NCI-H226 (cell line): ENCODE measurements at places on chromosomes 7 and 10.

DNA sequence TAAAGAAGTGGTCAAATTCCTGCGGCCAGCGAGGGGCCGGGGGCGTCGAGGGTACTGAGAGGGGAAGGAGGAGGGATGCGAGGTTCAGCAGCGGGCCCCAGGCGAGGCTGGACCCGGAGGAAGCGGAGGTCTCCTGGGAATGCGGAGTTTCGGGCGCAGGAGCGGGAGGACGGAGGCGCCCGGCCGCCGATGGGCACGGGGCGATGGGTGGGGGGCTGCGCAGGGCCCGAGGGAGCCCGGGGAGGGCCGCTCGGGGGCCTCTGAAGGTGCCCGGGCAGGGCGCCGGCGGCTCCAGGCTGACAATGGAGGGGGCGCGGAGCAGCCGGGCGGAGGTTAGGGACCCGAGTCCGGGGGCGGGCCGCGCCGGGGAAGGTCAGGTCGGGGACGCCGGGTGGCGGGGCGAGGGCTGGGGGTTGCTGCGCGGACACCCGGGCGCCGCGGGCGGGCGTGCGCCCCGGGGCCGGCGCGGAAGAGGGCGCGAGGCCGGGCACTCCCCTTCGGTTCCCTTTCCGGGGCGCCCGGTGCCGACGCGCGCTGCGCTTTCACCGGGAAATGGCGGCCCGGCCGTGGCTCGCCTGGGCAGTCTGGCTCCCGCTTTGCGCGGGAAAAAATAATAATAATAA, 683 bp downstream of the MACROH2A2 start:
- DNase-seq = no peak

- DNase-seq = no peak
These were observed 31.6 kb downstream of the OGDH start for GRCh38 chr7:44637788-44638594.

- no peak for DNase-seq
These were observed 1.1 kb downstream of the ENTPD1 start for GRCh38 chr10:95756809-95757684.

GRCh38 chr10:19833170-19833824, 17.1 kb downstream of the PLXDC2 start:
- DNase-seq = peak; percentile 69

GRCh38 chr10:19845503-19846368, 29.5 kb downstream of the PLXDC2 start:
- peak; percentile 66 for DNase-seq

DNA sequence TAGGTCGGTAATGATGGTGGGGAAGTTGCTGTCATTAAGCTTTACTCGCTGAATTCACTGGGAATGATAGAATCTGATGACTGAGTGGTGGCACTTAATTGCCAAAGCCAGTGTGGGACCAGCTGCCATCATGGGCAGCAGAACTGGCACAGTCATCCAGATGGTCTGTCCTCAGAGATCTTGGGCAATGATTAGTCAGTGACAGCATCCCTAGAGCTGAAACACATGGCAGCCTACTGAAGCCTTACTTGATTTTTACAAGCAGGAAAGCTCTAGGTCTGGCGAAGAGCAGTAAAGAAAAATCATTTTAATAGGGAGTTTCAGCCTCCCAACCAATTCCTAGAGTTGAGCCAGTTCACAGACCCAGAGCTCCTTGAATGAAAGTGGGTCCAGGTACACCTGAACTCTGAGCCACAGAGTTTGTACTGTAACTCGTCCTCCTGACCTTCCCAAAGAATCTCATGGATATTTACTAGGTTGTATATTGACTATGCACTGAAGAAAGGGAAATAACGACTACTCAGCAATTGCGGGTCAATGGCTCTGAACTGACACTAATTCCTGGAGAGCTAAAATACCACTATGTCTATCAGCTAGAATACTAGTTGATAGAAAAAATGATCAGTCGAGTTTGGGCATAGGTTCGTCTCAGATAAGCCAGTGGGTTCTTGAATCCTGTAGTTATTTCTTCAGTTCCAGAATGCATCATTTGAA, 4.4 kb upstream of the ASB13 start:
- no peak for DNase-seq

GRCh38 chr10:91220954-91221675, 652 bp downstream of the PCGF5 start:
- no peak for DNase-seq

DNA sequence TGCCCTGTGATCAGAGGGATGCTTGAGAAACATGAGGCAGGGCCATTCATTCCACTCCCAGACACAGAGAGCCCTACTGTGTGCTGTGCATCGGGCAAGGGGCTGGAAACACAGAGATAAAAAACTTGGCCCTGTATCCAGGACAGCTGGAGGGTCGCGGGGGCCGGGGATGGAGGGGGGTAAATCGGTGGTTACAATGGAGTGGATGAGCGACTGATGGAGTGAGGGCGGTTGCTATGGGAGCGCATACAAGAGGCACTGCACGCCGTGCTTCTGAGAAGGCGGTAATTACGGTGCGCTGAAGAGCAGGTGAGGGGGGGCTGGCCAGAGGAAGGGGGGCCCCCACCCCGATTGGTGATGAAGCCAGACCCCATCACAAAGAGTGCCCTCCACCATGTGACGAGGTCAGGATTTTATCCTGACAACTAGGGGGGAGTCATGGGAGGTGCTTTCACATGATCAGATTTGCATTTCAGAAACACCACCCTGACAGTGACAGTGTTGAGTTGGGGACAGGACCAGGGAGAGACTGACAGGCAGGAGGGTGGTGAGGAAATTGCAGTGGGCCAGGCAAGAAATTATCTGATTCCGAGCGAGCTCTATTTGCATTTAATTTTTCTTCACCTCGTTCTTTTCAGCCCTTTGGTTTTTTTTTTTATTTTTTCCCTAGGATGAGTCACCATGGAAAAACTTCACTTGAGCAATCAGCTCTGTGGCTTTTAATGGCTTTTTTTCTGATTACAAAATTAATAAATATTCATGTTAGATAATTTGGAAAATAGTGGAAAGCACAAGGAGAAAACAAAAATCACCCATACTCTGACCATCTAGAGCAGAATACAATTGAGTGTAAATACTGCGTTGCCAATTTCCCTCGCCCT, 7.8 kb downstream of the CPA5 start:
- no peak for DNase-seq

- no peak for DNase-seq
These were observed 93.6 kb upstream of the PCBD1 start for GRCh38 chr10:70981936-70982335.

GRCh38 chr7:816751-817671, 15.3 kb upstream of the SUN1 start:
- DNase-seq = no peak

DNA sequence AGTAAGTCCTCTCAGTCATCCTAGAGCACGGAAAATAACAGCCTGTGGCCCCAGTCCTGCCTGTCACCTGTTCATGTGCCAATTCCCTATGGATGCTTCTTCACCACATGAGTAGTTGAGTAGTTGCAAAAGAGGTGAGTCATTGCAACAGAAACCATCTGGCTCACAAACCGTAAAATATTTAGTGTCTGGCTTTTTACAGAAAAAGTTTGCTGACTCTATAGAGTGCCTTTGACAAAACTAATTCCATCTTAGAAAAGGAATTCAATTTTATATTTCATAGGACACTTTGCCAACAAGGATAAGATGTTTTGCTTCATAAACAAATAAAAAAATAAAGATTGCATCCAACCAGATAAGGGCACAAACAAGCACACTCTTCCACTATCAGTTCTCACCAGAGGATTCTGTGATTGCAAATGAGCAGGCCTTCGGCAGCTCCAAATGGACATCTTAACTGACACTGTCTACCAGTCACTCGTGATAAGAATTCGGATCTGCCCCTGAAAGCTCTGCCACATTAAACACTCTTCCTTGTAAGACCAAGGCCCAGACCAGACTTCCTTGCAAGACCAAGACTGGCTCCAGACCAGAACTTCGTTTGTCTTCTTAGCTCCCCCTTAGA, 242.7 kb upstream of the SEMA3C start:
- DNase-seq = peak; percentile 81

- DNase-seq = no peak
These were observed 19.5 kb upstream of the CYREN start for GRCh38 chr7:135189961-135190360.

GRCh38 chr10:94219829-94220228, 142.9 kb downstream of the NOC3L start:
- peak; percentile 19 for DNase-seq

DNA sequence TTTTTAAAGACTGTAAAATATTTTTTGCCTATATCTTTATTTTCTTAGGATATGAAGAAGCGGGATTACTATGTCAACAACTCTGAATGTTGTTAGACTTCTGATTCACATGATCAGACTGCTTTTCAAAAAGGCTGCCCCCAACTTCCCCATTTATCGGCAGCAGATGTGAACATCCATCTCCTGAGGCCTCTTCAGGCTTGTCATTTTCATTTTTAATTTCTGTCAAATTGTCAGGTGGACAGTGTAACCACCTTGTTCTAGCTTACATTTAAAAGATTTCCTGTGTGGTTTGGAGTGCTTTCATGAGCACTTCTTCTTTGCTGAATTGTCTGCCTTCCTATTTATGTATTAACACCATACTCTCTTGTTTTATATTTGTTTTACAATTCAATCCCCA, 78.8 kb upstream of the GSDME start:
- no peak for DNase-seq

GRCh38 chr7:142857625-142858024, 2.7 kb downstream of the EPHB6 start:
- DNase-seq = no peak

DNA sequence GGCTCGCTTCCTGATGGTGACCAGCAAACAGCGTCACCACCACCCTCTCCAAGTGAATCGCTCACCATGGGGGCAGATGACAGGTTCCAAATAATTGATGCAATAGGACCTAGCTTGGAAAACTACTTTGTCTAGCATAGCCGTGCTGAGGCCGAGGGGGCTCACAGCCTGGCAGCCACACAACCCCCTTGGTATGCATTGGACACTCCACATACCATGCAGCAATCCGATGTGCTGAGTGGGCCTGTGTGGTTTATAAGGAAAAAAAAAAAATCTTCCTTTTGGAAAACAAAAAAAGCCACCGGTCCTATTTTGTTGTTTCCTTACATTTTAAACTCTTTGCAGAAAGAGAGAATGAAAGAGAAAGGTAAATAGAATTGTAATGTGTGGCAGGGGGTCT, 15.1 kb downstream of the GATA3 start:
- DNase-seq = no peak

DNA sequence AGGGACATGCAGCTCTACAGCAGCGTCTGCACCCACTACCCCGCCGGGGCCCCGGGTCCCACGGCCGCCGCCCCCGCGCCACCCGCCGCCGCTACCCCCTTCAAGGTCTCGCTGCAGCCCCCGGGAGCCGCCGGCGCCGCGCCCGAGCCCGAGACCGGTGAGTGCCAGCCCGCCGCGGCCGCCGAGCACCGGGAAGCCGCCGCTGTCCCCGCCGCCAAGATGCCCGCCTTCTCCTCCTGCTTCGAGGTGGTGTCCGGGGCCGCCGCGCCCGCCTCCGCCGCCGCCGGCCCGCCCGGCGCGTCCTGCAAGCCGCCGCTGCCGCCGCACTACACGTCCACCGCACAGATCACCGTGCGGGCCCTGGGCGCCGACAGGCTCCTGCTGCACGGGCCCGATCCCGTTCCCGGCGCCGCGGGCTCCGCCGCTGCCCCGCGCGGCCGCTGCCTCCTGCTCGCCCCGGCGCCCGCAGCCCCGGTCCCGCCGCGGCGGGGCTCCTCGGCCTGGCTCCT, 631 bp downstream of the OTUD1 start:
- DNase-seq = no peak

DNA sequence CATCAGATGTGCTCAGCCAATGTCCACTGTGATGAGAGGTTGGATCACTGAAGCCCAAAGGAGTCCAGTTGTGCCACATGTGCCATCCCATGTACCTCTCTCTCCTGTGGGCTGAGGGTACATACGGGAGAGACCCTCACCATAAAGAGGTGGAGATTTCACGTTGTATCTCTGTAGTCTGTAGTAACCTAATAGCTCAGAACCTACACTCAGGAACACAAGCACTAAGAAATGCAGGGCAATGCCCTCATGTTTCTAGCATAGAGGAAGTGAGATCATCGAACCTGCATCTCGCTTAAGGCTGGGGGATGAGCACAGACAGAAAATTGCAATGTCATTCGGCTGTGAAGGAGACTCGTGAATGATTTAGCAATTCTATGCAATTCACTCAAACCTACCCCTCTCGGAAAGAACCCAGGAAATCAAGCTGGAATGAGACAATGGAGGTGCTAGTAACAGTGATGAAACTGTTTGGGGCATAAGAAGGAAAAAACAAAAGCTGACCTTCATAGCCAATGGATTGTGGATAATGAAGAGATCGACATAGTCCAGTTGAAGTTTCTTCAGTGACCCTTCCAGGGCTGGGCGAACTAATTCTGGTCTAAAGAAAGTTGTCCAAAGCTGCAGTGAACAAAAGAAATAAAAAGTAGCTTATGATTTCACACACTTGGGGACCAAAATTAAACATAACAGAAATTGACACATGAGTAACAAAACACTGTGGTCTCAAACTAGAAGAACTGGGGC, 80.3 kb upstream of the UCN3 start:
- peak; percentile 59 for DNase-seq

DNA sequence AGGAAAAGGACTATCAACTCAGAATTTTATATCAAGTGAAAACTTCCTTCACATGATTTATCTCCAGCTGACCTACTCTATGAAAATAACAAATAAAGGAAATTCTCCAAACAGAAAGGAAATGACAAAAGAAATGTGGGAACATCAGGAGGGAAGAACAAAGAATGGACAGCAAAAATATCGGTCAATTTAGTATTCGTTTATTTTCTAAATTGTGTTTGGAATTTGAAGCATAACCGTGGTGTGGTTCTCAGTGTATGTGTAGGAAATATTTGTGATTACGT, 8.7 kb downstream of the WDR37 start:
- DNase-seq = no peak

DNA sequence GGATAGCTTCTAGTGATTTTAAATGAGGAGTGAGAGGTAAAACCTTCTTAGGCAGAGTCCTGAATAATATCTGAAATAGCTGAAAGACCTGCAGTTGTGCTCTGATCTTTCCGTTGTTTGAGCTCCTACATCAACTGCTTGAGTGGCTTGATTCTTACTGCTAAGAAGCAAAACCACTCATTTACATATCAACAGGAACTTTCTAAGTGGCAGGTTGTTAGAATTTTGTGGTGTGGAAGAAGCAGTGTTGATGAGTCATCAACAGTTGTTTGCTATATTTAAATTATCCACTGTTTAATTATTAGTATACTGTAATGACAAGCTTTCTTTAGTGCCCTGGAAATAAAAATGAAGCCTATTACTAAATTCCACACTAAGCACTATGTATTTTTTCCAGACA, 689.5 kb downstream of the DNAJB9 start:
- no peak for DNase-seq
